ENCODE measurements at places on chromosomes 6 and 20.

DNA sequence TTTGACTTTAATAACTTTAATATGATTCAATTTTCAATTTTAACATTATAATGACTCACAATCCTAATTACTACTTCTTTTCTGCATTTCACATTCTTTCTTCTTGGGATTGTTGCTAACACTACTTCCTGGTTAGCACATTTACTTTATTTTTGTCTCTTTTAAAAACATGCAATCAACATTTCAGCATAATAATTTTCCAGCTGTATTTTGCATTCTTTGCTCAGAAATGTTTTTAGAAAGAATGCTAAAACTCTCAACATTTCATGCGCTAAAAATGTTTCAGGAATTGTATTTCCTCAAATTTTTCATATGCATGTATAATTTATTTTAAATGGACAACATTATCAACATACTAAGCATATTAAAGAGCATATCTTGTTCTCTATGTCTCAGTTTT is 1302.1 kb upstream of the GJE1 start:
- no peak for DNase-seq

DNA sequence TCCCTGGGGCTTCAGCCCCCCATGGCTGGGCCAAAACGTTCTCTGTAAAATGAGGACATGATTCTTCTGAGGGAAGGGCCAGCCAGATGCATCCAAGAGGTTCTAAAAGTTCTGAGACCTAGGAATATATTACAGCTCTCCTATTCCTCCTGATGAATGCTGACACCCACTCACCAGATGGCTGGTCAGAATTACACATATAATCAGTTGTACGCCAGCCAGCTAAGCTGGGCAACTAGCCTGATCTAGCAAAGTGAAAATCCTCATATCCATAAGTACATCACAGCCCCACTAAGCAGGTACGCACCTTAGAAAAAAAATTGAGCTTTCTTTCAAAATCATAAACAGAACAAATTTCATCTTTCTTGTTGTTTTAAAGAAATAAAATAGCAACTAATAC is 34.8 kb downstream of the C6orf118 start:
- DNase-seq: no peak

- no peak for DNase-seq
Observed at GRCh38 chr6:41943456-41943855, 1.8 kb upstream of the CCND3 start.

DNA sequence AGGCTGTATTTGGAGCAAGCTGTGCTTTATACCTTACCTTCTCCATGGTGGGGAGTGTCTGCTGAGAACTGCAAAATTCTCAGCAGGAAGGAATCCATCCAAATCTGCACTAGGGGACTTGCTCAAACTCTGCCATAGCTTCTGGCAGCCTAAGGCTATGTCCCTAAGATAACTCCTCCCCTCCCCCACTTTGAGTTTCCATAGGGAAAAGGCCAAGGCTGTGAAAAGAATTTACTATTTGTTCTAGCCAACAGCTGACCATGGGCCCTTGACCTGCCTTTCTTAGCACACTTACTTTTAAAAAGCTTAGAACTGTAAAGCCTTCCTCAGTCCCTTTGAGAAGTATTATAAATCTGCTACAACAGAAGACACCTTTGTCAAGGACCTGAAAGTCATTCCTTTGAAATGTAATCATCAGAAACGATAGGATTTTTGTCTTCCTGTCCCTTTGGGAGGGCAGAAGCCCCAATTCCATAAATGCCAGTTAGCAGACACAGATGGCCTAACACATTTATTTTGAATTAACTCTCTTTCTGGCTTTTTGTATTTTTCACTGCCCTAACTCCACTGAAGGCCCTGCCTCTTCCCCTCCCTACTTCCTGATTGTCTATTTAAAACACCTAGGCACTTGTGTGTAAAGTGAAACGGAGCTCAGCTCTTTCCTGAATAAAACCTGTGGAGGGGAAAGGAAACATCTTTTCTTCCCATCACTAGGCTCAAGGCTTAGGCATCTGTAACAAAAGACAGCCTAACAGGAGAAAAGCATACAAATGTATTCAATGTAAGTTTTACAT is 157.1 kb downstream of the AKAP7 start:
- DNase-seq: no peak

DNA sequence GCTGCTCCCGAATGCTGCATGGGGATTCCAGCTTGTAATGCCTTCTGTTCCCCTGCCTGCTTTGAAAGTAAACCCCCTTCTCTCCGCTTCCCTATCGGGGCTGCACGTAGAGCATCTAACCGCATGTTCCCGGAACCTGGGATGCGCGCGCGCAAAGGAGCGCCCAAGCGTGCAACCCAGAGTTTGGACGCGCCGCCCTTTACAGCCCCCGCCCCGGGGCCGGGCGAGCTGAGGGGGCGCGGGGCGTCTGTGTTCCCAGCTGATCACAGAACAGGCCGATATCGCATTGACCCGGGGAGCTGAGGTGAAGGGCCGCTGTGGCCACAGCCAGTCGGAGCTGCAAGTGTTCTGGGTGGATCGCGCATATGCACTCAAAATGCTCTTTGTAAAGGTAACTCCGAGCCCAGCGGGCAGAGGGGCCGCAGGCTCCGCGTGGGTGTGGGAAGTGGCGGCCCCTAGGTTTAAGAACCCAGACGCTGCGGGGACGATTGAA is 1.4 kb downstream of the LAMP5 start:
- DNase-seq: peak; percentile 34

- no peak for DNase-seq
Observed at GRCh38 chr20:9993137-9993536, 41.6 kb upstream of the ANKEF1 start.

DNA sequence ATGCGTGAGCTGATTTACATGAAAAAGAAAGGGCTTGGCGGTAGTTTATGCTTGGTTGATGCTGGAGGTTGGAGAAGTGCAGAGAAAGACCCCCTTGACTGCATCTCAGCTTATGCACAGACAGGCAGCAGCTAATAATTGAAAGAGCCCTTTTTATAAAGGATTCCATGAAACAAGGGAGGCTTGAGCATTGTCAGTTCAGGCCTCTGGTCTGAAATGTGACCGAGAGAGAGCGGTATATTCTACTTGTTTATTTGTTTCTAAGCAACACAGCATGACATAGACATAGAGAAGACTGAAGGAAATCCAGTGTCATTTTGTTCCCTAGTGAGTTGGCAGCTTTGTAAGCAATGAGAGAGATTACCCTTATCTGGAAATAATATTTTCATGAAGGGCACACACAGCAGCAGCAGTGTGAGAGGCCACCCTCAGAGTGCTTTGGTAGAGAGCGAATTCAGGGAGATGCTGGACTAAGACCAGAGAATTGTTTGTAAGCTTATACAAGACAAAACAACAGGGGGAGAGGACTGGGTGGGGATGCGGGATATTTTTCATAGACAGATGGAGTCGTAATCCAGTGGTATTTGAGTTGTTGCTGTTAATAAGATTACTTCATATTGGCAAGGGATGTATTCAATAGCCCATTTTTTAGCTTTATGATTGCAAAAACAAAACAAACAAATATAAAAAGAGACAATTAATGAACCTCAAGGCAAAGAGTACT is 34.6 kb upstream of the LAMA2 start:
- DNase-seq: peak; percentile 7

DNA sequence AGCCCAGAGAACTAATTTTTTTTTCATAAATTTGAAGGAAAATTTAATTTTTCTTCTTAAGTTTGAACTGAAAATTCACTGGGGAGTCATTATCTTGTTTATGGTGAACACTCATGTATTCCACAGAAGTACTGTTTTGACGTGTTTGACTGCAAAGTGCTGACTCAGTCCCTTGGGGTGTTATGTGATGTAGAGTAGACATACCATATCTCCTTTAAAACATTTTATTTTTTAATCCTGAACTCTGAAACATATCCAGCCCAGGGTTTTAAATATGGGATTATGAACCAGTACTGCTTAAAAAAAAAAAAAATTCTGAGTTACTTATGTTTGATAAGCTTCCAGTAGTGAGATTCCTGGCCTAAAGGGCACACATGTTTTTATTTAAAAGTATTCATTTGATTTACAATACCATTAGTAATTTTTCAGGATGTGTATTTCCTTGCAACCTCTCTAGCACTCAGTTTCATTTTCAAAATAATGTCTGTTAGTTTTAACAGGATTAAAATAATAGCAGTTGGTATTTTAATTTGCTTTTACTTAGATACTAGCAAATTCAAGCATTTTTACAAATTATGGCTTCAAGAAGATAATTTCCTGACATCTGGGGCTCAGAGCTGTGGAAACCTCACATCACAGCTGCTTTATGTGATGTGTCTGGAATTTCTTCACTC is 81.7 kb upstream of the PDE10A start:
- no peak for DNase-seq

DNA sequence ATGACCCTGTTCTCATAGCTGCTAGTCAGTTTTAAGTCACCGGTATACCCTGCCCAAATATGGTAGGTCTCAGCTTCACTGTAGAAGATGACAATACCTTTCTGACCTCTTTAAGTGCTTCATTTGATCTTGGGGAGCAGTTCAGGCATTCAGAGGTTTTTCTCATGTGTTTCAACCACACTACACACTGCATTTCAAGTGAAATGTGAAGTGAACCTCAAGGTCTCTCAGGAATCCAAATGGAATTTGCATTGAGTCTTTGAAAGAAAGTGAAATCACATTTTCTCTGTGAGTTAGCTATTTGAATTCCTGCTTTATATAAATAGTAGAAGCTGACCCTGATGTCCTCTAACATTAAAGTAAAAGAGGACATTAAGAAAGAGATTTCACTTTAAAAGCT is 461.6 kb downstream of the ADGRB3 start:
- DNase-seq: peak; percentile 76

DNA sequence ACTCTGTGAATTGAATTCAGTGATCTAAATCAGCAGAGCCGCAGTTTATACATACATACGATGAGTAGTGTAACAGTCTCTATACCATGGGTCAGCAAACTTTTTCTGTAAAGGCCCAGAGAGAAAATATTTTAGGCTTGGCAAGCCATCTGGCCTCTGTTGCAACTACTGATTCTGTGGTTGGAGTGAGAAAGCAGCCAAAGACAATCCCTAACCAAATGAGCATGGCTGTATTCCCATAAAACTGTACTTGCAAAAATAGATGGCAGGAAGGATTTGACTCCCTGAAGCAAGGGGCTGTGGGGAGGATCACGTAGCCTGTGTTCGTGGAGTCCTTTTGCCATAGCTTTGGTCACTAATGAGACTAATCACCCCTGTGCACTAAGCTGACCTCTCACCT is 17.9 kb upstream of the MOCS1 start:
- peak; percentile 51 for DNase-seq

- no peak for DNase-seq
Observed at GRCh38 chr6:114541794-114542193, 199.0 kb upstream of the HS3ST5 start.
